T-helper 17 cell (primary cell): ENCODE measurements at places on chromosomes 6 and 20.

- no peak overlapping the region for H3K27ac ChIP-seq
- DNase-seq: no peak
- peaks cover 39% of the 10 kb centered on the region for H3K27me3 ChIP-seq
- H3K36me3 ChIP-seq: no peaks in the 10 kb centered on the region
- no peak overlapping the region for H3K4me3 ChIP-seq
These were observed 52.7 kb upstream of the ELMO2 start for GRCh38 chr20:46458866-46459750.

DNA sequence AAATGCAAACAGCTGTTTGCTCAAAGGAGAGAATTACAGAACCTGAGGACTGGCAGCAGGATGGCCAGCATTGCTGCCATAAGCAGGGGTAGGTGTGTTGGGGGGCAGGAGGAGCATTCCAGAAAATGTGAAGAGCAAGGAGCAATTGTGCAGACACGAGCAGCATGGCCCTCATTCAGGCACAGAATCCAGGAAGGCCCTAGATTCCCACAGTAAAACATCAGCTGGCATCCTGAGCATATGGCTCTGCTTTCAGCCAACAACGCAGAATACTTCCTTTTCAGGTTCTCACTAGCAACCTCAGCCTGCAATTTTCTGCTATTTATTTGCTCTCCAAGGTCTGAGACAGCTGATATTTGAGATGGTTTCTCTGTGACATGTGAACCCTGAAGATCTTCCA lies 243.4 kb upstream of the POU3F2 start:
- no peaks in the 10 kb centered on the region for H3K36me3 ChIP-seq
- H3K4me1 ChIP-seq: no peaks in the 10 kb centered on the region
- no peak overlapping the region for H3K4me3 ChIP-seq

GRCh38 chr20:10064611-10065010 lies 29.8 kb downstream of the ANKEF1 start:
- H3K36me3 ChIP-seq: peaks cover 4% of the 10 kb centered on the region
- no peak overlapping the region for H3K4me3 ChIP-seq
- H3K27ac ChIP-seq: no peak overlapping the region
- H3K27me3 ChIP-seq: peaks cover 18% of the 10 kb centered on the region

DNA sequence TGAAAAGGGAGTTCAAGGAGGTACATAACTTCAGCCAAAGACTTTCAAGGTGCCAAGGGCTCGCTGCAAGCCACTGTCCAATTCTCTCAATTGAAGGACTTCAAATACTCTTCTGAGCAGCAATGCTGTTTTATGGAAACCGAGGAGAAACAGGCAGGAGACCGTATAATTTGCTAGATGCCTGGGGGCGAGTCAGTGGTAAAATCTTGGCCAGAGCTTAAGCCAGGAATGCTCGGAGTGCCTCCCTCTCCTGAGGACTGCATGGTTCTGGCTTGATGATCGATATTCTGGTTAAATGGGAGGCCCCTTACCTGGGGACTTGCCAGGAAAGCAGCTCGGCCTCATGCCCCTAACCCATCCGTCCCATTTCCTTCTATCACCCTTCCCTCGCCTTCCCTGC lies 35.8 kb upstream of the NOP56 start:
- peaks cover 66% of the 10 kb centered on the region for H3K27me3 ChIP-seq
- DNase-seq: no peak
- no peak overlapping the region for H3K27ac ChIP-seq

- no peak overlapping the region for H3K4me3 ChIP-seq
- no peaks in the 10 kb centered on the region for H3K4me1 ChIP-seq
- no peaks in the 10 kb centered on the region for H3K36me3 ChIP-seq
- no peak overlapping the region for H3K27ac ChIP-seq
- no peak for DNase-seq
These were observed 115.6 kb upstream of the JAG1 start for GRCh38 chr20:10789386-10789785.

DNA sequence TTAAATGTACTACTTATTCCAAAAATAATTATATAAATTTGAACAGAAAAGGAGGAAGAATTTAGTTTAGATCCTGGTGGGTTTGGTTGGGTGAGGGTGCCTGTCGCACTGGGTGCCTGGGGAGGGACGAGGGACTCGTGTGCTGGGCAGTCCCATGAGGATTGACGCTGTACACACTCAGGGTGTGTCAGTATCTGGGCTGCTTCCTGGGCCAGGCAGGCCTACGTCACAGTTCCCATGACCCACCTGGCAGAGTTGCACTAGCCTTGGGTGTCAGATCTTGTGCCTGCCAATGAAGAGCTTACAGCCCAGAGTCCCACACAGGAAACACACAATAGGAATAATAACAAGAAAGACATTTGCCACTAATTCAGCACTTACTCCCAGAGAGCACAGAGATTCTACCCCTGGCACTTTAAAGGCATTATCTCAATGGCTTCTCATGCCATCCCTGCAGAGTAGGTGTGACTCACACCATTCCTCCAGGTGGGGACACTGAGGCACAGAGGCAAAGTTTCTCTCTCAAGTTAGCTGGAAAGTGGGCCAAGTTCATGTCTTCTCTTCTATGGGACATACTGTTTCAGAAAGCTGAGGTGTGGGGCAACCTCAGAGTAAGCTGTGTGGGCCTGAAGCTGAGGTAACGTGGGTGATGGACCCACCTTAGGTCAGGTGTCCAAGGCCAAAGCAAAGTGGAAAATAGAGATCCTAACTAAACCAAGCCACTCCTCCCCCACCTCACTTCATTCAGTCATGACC lies 1.3 kb upstream of the SDCBP2 start:
- H3K27me3 ChIP-seq: no peaks in the 10 kb centered on the region
- H3K27ac ChIP-seq: no peak overlapping the region
- peak; percentile 21 for DNase-seq
- peak overlapping the region; percentile 39 for H3K4me3 ChIP-seq
- peaks cover 2% of the 10 kb centered on the region for H3K36me3 ChIP-seq

DNA sequence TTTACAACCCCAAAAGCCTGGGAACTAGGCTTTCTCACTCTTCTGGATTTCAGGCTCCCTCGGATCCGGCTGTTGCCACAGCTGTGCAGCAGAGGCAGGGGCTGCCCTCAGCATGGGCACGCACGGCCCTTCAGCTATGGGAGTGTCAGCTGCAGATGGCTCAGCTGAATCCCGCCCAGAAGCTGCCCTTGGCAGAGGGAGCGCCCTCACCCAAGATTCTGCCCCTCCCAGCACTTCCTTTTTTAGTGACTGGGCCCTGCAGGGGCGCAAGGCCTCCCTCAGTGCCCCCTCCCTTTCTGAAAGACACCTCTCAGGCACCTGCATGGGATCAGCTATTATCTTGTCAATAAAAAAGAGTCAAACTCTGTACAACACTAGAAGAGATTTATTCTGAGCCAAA lies 67.9 kb upstream of the THBS2 start:
- H3K27me3 ChIP-seq: peaks cover 29% of the 10 kb centered on the region
- H3K27ac ChIP-seq: no peak overlapping the region
- peak overlapping the region; percentile 5 for H3K4me3 ChIP-seq
- no peak for DNase-seq
- no peaks in the 10 kb centered on the region for H3K4me1 ChIP-seq

DNA sequence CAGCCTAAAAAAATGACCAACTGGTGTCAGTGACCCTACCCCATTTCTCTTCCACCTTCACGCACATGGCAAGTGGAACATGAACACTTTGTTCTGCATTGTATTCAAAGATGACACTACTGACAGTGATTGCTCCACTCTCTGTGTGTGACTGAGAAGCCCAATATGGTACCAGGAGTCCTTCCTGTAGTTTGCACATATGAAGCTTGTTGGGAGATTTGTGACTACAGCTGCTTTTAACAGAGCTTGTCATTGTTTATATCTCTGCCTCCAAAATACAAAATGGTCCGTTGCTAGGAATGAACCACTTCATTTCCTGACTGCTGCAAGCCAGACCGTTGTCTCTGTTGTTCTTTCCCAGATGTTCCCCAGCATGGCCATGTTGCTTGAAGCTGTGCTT lies 140.3 kb upstream of the TCF21 start:
- no peaks in the 10 kb centered on the region for H3K4me1 ChIP-seq
- H3K4me3 ChIP-seq: no peak overlapping the region
- no peak overlapping the region for H3K27ac ChIP-seq
- H3K27me3 ChIP-seq: no peaks in the 10 kb centered on the region
- no peaks in the 10 kb centered on the region for H3K36me3 ChIP-seq

DNA sequence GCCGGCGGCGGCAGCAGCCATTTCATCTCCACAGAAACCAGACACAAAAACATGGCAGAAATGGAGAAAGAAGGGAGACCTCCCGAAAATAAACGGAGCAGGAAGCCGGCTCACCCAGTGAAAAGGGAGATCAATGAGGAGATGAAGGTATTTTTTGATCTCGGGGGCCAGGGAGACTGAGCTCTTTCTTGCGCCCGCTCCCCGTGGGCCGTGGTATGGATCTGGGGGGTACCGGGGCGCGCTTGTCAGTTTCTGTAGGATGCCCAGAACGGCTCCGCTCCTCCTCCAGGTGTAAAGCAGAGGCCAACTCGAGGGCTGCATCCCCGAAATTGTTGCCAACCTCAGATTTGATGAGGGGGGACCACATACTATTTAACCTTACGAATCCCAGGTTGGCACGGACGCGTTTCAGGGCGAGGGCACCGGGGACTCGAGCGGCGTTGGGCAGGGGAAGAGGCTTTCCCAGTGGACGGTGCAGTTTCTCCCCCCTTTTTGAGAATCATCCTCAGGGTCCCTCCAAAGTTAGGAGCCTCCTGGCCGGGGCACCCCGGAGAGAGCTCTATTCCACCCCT lies 735 bp downstream of the SOBP start:
- H3K4me1 ChIP-seq: peaks cover 23% of the 10 kb centered on the region
- H3K4me3 ChIP-seq: peak overlapping the region; percentile 99
- H3K27me3 ChIP-seq: peaks cover 47% of the 10 kb centered on the region

DNA sequence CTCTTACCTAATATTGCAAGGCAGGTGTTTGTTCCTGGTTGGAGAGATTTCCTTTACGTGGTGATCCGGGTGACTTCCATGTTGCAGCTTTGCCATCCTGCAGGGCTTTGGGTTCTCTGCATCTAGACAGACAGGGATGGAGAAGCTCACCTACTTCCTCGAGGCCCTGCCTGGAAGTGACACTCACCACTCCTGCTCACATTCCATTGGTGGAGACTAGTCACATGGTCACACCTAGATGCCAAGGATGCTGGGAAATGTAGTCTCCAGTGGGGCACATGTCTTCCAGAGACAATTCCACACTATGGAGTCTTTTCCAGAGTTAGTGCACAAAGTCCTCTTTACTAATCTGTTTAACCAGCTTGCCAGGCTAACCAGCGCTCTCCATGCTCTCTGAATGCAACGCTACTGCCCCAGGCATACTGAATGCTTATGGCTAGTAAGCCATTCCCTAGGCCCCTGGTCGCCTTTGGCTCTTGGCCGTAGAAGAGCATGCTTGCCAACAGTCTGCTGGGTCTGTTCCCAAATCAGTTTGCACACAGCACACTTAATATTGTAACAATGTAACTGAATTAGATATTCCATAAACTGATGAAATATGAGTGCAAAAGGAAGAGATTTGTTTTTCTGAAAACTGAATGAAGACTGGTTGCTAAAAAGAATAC lies 6.7 kb upstream of the KCNK15 start:
- H3K4me1 ChIP-seq: peaks cover 20% of the 10 kb centered on the region
- no peak for DNase-seq
- no peak overlapping the region for H3K27ac ChIP-seq
- H3K4me3 ChIP-seq: peak overlapping the region; percentile 43

GRCh38 chr6:152948150-152948768 lies 34.6 kb downstream of the FBXO5 start:
- peaks cover 43% of the 10 kb centered on the region for H3K27me3 ChIP-seq
- no peak for DNase-seq
- no peak overlapping the region for H3K27ac ChIP-seq
- H3K4me3 ChIP-seq: peak overlapping the region; percentile 19
- H3K36me3 ChIP-seq: no peaks in the 10 kb centered on the region
- H3K4me1 ChIP-seq: peaks cover 10% of the 10 kb centered on the region

DNA sequence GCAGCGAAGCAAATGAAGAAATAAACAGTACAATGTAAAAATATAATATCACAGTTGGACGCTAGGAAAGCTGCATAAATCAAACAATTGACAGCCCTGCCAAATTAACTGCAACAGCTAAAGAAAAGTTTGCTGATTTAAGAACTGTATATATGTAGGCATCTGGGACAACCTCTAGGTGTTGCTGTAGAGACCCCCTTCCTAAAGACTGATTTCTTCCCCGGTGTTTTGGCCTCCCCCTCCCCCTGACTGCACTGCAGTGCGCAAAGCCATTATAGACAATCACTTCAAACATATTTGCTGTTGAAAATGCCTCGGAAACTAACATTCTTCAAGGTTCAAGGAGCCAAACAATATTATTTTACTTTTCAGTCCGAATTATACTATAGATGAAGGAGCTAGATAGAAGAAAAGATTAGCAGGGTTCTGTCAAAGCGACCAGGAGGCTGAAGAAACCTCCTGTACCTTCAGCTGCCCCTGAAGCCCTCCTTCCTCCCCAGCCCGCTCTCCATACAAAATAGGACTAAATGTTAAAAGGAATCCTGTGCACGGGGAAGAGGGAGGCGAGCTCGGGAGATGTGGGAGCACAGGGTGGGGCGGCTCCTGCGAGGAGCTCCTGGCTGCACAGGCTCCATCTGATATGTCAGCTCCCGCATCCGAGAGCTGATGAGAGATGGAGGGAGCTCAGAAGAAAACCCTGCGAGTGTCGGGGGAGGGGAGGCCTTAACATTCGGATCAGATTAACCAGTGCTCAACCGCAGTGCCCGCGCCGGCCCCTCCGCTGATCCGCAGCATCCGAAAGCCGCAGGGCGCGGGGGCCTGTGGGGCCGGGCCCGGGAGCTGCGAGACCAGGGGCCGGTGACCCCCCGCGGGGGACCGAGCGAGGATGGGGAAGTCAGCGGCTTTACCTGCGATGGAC lies 822 bp downstream of the ELOVL4 start:
- H3K27ac ChIP-seq: peak overlapping the region; percentile 93
- H3K36me3 ChIP-seq: peaks cover 5% of the 10 kb centered on the region
- H3K27me3 ChIP-seq: peaks cover 8% of the 10 kb centered on the region

DNA sequence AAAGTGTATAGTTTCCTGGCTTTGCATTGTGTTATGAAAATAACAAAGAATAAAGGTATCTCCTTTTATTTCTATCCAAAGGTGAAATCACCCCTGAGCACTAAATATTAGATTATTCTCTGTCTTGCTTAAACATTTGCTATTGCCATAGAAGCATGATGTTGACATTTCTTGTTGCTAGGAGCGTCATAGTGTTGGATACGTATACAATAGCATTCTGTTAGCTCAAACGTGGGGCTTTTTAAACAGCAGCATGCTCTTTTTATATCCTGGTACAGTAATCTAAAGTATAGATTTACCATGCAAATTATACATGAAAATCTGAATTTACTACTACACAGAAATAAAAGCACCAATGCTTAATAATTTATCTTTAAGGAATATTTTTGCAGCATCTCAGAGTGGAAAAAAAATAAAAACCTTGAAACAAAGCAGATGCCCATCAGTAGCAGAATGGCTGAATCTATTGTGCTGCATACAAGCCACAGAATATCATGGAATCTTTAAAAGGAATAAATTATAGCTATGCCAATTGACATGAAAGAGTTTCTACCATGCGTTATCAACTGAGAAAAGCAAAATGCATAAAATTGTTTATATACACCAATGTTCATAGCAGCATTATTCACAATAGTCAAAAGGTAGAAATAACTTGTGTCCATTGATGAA lies 9.6 kb upstream of the HSF2 start:
- no peaks in the 10 kb centered on the region for H3K36me3 ChIP-seq
- no peaks in the 10 kb centered on the region for H3K4me1 ChIP-seq
- no peak overlapping the region for H3K4me3 ChIP-seq
- no peak overlapping the region for H3K27ac ChIP-seq
- DNase-seq: no peak

GRCh38 chr6:81075974-81076373 lies 676.5 kb downstream of the TENT5A start:
- DNase-seq: no peak
- no peaks in the 10 kb centered on the region for H3K4me1 ChIP-seq
- no peaks in the 10 kb centered on the region for H3K27me3 ChIP-seq
- H3K27ac ChIP-seq: no peak overlapping the region
- H3K4me3 ChIP-seq: no peak overlapping the region
- H3K36me3 ChIP-seq: no peaks in the 10 kb centered on the region
